ENCODE measurements at places on chromosomes 16 and 17.

- DNase-seq, result no peak
Observed at GRCh38 chr17:66580184-66580955, 254.5 kb upstream of the CACNG5 start.

GRCh38 chr16:554640-555365, 5.4 kb upstream of the PRR35 start:
- peak; percentile 91 for DNase-seq

- DNase-seq, result no peak
Observed at GRCh38 chr17:54945671-54946070, 22.8 kb downstream of the COX11 start.

- DNase-seq, result no peak
Observed at GRCh38 chr17:12064395-12064794, 43.7 kb downstream of the MAP2K4 start.

GRCh38 chr17:3482852-3483251, 7.1 kb downstream of the ASPA start:
- no peak for DNase-seq

DNA sequence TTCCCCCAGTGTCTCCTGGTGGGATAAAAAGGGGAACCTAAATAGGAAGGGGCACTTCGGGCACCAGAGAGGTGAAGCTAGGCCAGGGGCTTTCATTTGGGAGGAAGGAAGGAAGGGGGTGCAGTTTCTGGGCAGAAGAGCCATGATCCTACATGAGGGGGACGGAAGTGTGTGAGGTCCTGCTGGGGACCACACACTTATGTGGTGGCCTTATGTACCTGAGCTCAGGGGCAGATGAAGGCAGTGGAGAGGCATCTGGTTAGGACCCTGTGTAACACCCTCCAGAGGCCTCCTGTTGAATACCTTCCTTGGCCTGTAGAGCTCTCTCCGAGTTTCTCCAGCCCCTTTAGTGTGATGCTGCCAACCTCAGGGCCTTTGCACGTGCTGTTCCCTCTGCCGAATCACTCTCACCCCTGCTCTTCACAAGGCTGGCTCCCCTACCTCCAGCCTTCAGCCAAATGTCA, 21.2 kb downstream of the IGFBP4 start:
- no peak for DNase-seq

GRCh38 chr16:75628351-75628750, 5.3 kb upstream of the ADAT1 start:
- DNase-seq, result no peak

DNA sequence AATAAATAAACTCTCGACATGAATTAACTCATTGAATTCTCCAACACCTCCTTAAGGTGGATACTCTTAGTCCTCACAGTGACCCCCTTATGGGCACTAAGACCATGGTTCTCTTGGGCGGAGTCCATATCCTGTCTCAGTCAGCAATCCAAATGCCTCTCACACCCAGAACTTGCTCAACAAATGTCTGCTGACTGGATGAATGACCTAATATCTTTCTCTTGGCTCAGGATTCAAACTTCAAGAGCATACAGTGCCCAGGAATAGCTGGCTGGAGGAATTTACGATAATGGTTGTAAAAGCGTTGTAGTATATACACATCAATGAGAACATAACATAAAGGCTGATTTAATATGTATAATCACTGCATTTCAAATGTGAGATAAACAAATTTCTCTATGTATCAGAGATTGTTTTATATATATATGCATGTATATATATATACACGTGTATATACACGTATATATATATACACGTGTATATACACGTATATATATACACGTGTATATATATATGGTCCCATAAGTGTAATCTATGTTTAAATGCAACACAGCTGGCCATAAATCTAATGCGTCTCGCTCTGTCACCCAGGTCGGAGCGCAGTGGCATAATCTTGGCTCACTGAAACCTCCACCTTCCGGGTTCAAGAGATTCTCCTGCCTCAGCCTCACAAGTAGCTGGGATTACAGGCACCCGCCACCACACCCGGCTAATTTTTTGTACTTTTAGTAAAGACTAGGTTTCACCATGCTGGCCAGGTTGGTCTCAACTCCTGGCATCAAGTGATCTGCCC, 6.5 kb upstream of the UBB start:
- peak; percentile 80 for DNase-seq

DNA sequence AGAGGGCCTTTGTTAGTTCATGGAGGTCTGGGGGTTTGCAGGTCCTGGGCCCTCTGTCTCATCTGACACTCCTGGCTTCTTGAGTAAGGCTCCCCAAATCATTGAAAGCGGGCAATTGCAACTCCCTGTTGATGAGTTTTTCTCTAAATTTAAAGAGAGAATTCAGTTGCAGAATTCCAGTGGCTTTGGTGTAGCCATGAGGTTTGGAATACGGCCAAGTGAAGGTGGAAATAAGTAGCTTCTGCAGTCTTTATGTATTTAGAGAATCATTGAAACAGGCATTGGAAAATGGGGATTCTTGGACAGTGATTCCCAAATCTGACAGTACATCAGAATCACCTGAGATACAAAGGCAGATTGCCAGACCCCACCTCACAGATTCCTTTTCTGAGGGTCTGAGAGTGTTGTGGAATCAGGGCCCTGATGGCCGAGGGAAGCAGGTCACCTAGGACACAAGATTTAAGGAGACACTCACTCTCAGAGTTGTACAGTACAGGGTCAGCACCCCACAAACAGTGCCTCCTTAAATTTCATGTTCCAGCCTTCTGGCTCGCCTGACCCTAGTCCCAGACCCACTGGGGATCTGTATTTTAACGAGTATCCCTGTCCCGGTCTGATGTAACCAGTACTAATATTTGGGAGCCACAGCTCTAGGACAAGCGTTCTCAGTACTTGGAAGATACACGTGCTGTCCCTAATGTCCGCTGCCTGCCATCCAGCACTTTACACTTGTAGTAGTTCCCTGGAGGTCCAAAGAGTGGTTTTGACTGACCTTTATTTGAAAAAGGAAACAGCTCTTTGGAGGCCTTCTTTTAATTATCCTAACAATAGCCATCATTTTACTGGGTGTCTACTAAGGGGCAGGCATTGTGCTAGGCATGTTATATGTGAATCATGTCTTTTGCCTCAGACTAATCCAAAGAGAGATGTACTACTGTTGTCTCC, 37.8 kb downstream of the YPEL2 start:
- DNase-seq, result no peak

DNA sequence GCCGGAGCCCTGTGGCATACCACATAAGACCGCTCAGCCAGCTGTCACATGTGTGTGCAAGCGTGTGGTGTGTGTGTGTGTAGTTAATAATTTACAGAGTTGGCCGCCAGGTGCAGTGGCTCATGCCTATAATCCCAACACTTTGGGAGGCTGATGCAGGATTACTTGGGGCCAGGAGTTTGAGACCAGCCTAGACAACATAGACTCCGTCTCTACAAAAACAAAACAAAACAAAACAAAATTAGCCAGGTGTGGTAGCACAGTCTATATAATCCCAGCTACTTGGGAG, 20.4 kb downstream of the SOCS1 start:
- DNase-seq, result no peak

DNA sequence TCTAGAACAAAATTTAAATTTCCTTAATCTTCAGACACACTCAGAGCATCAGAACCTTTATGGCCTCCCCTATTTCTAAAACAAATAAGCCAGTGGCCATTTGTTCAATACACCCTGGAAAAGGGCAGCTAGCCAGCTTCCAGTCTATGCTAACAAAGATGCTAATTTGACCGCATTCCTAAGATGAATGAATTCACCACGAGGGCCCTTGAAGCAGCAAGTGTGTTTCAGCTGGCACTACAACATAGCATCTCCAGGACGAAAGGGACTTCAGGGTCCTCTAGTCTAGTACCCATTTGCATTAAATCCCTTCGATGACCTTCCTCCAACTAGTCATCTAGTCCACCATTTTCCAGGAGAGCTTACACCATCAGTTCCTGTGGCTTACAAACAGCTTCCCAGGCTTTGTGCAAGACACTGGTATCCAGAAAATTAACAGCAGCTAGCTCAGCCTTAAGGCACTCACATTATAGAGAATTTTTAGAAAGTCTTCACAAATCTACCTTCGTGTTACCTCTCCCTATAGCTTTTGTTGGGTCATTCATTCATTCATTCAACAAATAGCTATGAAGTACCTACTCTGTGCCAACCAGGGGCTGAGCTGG, 10.9 kb downstream of the KRT37 start:
- no peak for DNase-seq

DNA sequence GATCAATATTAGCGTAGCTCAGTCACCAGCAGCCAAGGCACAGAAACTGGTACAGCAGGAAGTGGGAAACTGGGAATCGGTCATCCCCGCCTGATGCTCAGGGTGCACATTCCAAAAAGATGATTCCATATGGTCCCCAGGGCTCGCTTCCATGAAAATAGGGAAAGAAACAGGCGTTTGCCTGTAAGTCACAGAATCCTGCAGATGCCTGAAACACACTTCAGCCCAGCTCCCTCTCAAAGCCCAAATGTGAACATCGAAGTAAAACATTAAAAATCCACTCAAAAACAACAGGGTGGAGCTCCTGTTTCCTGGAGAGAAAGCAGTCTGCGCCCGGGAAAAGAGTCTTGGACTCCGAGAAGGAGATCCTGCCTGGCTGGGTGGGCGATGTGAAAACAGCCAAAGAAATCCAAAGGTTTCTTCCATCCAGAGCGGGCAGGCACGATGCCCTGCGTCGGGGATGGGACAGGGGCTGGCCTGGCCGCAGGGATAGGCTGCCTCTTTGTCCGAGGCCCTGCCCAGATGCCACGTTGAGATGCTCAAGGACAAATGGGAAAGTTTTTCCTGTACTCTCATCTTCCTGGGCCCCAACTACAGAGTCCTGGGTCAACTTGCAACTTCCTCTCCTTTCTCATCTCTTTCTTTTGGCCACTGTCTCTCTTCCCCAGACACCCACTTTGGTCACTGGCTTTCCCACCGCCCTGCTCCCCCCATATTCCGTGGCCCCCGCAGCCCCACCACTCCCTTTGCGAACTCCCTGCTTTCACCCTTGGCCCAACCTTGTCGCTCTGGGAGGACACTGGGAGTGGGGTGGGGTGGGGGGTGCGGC, 743 bp downstream of the WIPI1 start:
- DNase-seq, result peak; percentile 86

DNA sequence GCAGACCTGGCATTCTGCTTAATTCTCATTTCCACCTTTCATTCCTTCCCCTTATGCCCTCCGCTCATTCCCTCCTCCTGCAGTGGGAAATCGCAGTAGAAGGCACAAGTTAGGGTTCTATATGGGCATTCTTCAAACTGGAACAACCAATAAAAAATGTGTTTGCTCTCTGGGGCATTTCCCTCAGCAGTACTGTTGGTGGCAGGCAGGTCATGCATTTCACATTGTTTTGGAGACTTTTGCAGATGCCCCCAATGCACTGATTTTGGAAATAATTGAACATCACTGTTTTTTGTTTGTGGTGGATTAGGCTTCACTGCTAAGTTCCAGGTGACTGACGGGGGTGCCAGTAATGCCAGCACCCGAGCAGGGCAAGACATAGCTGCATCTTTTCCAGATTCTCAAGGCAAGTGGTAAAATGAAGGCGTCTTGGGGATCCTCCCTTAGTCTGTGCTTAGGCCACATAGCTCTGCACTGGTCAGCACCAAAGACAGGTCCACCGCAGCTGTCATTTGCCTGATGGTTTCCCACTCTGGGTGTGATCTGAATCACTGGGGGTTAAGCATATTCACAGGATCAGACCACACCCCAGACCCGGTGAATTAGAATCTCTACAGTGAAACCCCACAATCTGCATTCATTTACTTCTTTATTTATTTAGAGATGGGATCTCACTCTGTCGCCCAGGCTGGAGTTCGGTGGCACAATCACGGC, 304.5 kb downstream of the CPPED1 start:
- no peak for DNase-seq

- DNase-seq, result no peak
Observed at GRCh38 chr16:59733321-59733720, 999.2 kb upstream of the GOT2 start.

DNA sequence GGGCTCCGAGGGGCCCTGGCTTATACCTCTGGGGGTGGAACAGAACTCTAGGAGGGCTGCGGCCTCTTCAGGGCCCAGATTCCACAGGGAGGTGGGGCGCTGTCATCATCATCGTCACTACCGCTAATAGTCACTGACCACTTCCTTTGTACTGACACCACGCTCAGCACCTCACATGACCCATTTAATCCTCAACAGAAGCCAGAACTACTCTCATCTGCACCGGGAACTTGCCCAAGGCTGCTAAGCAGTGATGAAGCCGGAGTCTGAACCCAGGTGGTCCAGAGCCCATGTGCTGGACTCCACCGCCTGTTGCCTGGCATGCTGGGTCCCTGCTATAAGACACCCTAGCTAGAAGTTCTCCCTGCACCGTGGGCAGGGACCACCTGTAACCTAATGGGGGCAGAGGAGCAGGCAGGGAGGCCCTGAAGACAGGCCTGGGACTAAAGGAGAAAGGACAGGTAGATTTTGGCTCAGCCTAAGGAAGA, 12.0 kb downstream of the UNC13D start:
- peak; percentile 82 for DNase-seq

DNA sequence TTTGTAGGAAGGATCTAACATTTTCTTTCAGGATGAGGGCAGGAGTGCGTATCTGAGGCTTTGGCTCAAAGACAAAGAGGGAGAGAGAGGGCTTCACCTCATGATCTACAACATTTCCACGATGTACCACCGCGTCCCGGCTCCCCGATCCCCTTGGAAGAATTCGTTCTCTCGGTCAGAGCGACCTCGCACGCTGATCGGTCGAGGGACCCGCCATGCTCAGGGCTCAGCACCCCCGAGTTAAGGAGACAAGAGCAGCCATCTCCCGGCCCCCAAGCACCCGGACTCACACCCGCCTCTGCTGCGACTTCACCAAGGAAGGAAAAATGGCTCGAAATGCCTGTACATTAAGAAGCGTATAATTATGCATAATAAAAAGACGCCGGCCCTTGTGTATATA, 89.5 kb upstream of the RPL38 start:
- DNase-seq, result no peak

DNA sequence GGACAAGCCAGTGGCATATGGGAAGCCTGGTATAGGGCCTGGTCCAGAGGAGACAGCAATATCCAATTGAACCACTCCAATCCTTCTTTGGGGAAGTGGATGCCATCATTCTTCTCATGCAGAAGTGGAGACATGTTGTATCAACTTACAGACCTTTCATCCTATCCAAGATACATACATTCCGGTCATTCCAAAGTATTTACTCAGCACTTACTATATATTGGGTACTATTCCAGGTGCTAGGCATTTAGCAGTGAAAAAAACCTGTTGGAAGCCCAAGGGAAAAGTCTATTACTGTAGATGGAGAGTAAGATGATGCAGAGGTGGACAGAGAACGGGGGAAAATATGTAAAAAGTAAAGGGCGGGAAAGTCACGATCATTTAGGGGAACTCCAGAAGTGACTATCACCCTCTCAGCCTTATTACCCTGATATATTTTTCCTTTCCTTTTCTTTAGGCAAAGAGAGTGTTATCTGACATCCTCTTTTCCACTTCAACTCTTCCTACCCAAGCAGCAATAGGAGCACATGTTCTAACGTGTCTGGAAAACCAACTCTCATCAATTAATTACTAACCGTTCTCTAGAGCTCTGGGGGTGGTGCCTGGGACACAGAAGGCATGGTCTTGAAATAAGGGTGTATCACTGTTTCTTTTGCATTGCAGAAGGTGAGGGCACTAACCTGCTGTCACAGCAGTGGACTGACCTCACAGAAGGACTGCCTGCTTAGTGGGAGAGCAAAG, 210.1 kb upstream of the MAF start:
- no peak for DNase-seq
